ENCODE measurements at places on chromosomes 11 and 22.

DNA sequence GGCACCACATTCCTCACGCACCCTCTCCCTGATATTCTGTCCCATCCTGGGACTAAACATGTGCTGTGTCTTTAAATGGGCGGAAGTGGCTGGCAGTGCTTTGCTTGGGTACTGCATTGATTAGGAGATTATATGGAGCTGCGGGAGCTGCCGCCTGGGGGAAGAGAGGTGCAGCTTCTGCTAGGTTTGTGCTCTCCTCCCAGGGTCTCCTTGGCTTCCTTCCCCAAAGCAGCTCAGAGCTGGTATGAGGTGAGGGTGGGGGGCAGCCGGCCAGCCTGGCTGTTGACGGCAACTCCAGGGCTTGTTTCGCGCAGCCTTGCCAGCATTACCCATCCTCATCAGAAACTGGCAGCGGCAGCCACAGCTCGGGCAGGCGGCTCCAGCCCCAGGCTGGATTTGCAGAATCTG, 95.4 kb downstream of the GRAMD1B start:
- DNase-seq: no peak

DNA sequence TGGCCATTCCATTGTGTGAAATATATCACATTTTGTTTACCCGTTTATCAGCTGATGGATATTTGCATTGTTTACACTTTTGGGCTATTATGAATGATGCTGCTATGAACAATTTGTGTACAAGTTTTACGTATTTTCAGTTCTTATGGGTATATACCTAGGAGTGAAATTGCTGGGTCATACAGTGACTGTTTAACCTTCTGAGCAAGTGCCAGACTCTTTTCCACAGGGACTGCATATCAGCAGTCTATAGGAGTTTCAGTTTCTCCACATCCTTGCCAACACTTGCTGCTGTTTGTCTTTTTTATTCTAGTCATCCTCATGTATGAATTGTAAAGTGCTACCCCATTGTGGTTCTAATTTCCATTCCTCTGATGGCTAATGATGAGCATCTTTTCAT, 108.2 kb downstream of the EMSY start:
- DNase-seq: no peak

- DNase-seq: no peak
Measured at GRCh38 chr22:18116634-18117033, 6.0 kb downstream of the TUBA8 start.

DNA sequence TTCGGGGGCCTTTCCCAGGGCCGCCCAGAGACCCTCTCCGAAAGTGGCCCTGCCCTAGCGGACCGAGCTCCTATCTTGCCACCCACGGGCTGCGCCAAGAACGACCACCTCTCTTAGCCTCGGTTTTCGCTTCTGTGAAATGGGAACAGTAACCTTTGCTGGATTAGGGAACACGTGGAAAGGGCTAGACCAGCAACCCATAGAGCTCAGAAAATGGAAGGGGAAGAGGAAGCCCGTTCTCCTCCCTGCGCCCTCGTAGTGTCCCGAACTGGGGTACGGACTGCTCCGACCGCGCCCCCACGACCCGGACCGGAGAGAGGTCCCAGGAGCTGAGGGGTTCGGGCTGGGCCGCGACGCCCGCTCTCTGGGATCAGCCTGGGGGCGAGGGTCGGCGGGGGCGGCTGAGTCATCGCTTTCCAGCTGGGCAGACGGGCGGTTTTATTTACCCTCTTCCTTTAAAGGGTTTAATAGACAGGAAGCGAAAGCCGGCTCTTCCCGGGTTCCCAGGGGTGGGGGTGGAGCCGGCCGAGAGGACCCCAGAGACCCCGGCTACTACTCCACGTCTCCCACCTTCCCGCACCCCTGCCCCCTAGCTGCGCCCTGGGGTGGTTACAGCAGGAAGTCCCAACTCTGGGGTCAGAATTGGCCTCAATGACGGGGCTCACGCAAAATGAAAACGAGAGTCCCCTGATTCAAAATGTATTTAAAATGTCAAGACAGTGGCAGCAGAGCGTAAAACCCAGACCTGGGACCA, 907 bp upstream of the PHLDA2 start:
- no peak for DNase-seq

DNA sequence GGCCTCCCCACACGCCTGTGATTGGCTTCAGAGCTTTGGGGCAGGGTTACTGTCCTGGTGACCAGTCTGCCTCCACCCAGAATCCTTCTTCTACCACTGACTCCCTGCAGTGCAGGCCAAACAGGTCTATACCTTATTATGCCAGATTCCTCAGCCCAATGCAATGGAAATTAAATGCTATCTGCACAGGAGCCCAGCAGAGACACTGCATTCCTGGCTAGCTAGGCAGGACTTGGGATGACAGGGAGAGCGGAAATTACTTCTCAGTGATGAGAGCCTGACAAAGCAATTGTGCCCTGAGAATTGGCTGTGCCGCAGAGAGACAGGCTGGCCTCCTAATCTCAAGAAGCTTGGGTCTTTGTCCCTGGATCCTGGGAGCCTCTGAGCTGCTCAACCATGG, 143.8 kb upstream of the NCAM1 start:
- DNase-seq: no peak

- DNase-seq: no peak
Measured at GRCh38 chr11:131609921-131610320, 239.5 kb downstream of the NTM start.

DNA sequence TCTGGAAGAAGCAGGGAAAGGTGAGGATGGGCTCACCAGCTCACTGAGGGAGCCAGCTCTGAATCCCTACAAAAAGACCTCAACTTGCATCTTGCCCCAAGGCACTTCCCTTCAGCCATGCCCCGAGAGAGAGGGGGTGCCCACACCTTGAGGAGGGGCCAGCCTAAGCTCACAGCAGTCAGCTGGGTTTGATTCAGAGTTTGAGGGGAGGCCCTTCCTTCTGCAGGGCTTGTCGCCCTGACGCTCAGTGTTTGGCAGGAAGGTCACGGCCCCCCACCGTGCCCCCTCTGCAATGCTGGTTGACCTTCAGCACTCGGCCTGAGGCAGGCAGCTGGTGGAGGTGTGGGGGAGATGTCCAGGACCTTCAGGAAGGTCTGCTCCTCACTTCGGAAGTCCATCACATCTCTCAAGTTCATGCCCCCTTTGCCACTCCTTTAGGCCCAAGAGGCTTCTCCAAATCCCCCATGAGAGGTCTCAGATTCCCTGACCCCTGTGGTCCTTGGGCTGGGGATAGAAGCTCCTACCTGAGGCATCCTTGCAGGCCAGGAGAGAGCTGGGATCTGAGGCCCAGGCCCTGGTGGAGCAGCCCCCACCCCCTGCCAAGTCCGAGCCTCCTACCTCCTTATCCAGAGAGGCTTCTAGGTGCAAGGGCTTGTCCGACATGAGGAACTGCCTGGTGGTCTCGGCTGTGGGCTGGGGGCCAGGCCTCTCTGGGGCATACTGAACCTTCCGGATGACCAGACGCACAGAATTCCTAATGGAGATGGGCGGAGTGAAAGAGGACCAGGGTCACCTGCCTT, 37.6 kb downstream of the TPBGL start:
- no peak for DNase-seq

- no peak for DNase-seq
Measured at GRCh38 chr11:9357041-9357440, 27.4 kb upstream of the IPO7 start.

DNA sequence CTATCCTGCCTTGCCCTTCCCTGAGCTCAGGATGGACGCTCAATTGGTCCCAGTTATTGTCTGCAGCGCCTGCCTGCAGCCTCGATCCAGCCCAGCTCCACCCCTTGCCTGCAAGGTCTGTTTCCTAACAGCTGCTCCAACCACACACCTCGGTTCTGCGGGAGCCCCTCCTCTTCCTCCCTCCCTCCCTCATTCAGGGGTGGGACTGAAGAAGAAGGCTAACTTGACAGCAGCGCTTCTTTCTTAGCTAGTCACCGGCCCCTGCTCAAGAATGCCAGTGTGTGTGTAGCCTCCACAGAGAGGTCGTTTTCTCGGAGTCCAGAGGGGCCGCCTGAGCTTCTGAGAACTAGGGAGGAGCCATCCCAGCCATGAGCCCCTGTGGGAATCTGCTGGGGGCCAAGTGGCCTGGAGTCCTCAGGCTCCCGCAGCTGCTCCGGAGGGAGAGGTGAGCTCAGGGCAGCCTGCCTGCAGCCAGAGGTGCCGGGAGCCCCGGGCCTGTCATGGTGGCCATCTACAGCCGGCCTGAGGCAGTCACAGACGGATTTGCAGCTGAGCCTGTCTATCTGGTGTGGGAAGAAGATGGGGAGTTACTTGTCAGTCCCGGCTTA, 36.1 kb downstream of the LIMK2 start:
- DNase-seq: peak; percentile 20

DNA sequence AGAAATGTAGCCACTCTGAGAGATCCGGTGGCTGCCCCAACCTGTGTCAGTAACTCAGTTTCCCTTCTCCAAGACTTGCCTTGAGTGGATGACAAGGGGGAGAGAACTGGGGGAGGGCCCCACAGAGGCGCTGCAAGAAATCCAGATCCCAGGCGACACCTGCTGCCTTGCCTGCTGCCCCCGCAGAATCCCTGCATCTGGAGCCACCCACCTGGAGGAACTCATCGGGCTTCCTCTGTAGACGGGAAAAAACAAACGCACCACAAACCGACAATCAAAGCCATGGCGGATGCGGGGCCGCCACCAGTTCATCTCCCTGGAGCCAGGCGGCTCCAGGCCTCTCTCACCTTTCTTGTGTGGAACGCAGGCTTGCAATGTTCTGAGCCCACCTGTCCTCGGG, 40.2 kb downstream of the MACROD1 start:
- no peak for DNase-seq

GRCh38 chr11:120740380-120740779, 228.8 kb downstream of the GRIK4 start:
- no peak for DNase-seq

GRCh38 chr11:8705146-8705545, 22.6 kb downstream of the RPL27A start:
- no peak for DNase-seq

DNA sequence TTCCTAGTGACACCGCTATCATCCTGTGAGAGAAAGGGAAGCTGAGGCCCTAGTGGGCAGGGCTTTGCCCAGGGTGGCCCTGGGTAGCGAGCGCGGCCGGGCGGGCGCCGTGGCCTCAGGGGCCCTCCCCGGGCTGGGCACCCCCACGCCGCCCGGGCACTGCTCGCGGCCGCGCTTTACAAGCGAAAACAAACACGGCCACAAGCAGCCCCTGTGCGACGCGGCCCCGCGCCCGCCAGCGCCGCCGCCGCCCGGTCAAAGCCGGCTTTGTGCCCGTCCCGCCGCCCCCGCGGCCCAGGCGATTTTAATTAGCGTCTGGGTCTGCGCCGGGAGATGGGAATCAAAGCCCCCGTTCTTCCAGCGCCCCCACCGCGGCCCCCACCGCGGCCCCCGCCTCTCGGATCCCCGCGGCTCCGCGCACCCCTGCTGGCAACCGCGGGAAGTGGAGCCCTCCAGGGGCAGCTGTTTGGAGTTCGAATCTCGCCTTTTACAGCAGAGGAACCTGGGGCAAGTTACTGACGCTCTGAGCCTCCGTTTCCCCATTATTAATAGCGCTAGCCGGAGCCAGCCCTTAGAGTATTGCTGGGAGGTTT, 47.9 kb downstream of the CHRDL2 start:
- no peak for DNase-seq
